ENCODE measurements at places on chromosomes 1 and 21.

DNA sequence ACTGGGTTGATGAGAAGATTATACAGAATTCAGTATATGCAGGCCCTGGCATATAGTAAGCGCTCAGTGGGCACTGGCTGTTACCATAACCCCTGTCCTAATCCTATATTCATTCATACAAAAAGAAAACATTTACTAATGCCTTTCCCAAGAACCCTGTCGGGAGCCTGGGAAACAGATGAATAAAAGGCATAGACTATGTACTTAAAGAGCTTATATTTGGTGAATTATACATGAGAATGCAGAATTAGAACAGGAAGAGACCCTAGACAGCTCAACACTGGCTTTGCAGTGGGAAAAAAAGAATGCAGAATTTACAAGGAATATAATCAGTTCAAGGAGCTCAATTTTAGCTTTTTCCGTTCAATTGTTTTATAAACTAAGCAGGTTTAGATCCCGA lies 10.9 kb downstream of the AK2 start:
- no peak for DNase-seq

DNA sequence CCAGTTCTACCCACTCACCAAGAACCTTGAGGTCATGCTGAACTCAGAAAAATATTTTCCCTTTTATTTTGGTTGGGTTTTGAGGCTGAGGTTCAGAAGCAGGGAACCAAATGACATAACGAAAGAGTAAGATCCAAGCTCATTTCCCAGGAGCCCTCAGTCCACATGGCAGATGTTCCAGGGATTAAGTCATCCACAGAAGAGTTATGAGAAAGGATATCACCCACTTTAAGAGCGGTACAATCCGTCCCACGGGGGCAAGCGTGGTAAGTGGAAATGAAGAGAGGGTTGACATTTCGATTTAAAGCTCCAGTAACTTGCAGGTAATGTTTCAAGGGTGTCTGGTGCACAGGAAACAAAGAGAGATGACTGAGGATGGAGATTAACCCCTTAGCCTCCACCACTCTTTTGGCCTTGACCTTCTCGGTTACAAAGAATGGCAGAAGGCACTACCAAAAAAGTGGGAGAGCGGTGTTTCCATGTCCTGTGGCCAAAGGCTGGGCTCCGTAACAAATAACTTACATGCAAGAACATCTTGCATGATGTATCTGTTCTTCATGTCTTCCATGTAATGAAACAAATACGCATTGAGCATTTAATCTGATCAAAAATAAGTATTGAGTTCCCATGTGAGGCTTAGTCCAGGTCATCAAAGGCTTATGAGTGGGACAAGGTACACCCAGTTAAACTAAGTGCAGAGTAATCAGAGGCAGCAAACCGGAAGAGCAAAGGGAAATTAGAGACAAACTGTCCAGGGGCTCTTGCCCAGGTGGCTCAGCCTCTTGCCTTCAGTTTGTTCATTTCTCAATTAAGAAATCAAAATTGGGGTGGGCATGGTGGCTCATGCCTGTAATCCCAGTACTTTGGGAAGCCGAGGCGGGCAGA lies 241.4 kb downstream of the TOMM20 start:
- DNase-seq, result no peak

DNA sequence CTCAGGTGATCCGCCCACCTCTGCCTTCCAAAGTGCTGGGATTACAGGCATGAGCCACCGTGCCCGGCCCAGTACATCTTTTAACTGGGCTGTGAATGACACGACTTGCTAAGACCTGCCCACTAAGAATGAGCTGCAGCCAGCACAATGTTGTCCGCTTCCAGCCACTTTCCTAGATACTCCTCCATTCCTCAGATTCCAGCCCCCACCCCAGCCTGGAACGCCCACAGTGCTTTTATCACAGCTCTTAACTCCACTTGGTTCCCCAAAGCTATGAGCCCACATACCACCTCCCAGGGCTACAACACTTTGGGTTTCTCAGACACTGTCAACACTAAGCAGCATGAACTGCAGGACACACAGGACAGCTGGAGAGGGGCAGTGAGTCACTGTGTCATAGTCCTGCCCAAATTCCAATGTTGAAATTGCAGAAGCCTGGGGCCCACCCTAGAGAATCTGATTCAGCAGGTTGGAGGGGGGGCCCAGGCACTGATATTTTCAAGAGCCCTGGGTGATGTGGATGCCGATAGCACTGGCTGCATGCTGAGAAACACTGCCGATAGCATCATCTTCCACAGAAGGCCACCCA lies 58.0 kb downstream of the ACBD3 start:
- DNase-seq, result peak; percentile 54

- DNase-seq, result no peak
Measured at GRCh38 chr21:24375201-24375600, 1232.1 kb downstream of the MRPL39 start.

DNA sequence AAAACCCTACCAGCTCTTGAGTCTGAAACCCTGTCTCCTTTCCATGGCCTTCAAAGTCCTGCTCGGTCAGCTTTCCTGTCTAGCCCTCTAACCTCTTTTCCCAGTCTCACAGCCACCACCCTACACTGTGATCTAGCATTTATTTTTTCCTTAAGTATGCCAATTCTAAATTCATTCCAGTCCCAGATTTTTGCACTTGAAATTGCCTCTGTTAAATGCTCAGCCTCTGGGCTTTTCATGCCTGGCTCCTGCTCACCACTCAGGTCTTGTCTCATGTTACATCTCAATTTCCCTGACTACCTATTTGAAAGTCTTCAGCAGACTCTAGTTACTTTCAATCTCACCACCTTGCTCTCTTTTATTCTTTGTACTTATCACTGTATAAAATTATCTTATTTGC lies 176.2 kb downstream of the ADGRL4 start:
- DNase-seq, result no peak

DNA sequence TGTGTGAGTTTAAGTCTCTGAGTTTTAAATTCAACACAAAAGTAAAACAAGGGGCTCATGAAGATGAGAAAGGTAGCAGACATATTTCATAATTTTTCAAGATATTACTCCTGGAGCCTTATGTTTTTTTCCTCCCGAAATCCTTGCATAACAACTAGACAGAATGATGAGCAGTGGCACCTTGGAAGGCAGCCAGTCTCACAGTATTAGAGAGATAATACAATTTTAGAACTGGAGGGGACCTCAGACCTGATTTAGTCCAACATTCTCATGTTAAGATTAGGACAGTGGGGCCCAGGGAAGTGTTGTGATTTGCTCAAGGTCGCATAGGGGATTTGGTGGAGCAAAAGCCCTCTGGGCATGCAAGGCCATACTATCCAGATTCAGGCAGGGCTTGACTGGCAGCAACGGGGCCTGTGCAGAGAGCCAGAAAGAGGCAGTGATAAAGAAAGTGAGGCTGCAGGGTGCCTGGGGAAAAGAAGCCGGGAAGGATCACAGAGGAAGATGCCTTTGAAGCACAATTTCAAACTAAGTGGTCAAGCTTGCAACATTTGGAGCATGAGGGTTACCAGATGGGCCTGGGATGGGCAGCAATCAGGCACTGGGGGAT lies 31.4 kb upstream of the BCL9 start:
- peak; percentile 5 for DNase-seq

DNA sequence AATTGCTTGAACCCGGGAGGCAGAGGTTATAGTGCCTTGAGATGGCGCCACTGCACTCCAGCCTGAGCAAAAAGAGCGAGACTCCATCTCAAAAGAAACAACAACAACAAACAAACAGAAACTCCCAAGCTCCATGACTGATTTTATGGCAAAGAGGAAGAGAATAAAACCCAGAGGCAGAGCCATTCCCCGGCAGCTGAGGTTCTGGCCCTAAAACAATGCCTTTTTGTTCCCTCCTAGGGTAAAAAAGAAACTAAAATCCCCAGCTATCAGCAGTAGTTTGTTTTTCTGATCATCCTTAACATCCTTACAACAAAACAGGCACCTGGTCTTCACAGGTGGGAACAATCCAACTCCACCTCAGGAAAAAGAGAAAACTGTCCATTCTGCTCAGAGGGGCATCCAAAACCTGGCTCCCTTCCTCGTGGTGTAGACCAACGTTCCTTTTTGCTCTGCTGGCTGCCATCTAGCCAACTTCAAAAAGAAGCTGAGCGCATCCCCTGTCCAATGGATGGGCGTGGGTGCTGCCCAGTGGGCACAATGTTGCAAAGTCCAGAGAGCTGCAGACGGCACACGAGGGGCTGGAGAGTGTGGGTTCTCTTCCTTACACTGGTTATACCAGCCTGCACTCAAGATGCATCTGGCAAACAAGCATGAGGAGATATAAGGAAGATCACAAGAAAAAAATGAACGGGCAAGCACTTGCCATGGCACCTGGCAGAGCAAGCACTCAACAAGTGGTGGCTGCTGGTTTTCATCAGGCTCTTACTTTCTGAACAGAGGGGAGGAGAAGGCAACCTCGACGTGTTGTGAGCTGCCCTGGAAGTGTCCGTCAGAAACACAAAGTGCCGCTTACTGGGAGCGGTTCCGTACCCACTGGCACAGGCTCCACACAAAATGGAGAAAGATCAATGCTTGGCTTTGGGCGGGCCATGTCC lies 54.7 kb downstream of the SLC66A1 start:
- DNase-seq, result no peak

DNA sequence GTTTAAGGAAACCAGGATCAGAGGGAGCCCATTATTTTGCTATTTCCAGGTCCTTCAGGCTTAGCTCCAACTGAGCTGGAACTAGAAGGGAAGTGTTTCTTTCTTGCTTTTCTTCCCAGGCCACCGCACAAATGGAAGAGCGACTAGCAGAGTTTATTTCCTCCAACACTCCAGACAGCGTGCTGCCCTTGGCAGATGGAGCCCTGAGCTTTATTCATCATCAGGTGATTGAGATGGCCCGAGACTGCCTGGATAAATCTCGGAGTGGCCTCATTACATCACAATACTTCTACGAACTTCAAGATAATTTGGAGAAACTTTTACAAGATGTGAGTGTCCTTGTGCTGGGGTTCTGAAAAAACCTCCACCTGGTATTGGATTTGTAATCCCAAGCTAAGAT lies 121.8 kb downstream of the PIK3R3 start:
- DNase-seq, result no peak

GRCh38 chr1:29033829-29034466 lies 89.8 kb downstream of the TMEM200B start:
- peak; percentile 44 for DNase-seq
